ENCODE measurements at places on chromosomes 2 and 18. TPM values are rescaled to one million over a fixed set of nuclear protein-coding genes. Genes with fewer than 3 reads are reported as not detected.

- no peak for DNase-seq
Measured at GRCh38 chr2:7407906-7408680, 490.9 kb downstream of the RNF144A start.

DNA sequence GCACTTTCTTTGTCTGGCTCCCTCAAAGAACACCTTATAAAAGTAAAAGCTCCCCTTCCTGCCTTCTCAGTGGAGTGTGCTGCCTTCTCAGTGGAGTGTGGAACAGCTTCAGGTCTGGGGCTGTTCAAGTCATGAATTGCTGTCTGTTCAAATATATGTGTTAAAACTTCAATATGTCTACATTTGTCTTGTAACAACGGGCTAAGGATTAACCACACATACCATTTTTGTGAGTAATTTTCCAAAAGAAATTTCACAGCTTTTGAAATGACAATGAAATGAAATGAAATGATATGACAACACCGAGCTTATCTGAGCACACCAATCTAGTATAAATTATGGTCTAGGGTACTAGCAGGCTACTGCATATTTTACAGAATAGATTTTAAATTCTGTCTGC lies 42.9 kb downstream of the CABYR start:
- no peak for DNase-seq

DNA sequence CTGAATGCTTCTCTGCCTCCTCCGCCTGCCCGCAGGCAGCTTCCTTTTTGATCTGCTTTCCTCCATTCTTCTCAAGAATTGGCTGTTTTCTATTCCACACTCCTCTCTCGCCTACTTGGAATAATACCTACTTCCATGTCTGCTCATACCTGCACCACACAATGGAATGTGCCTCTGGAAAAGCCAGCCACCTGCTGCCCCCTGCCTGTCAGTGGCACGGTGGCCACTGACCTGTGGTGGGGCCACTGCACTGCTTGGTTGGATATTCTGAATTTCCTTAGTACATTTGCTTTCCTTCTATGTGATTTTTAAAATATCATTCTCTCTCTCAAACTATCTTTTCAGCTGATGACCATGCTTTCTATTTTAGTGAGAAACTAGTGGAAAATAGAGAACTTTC lies 406.9 kb downstream of the DCDC2C start:
- DNase-seq: no peak

- no peak for DNase-seq
Measured at GRCh38 chr2:162422894-162423293, 79.0 kb downstream of the GCA start.

DNA sequence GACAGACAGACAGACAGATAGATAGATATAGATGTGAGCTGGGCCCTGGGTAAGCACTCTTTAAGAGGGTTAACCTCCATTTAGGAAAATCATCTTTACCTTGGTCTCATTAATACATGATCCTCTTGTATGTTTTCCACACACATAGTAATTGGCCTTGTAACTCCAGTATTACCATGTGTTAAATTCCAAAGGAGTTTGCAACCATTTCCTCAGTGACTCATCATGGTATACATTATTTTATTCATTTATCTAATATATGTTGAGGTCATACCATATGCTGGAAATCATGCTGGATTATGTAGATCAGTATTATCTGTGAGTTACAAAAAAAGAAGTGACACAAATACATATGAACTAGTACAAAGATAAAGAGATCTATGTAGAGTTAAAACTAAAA lies 504.3 kb downstream of the DCC start:
- DNase-seq: no peak

NOTO gene
- polyA plus RNA-seq: 0.07 TPM

POMC gene
- 1.5 TPM for polyA plus RNA-seq

DNA sequence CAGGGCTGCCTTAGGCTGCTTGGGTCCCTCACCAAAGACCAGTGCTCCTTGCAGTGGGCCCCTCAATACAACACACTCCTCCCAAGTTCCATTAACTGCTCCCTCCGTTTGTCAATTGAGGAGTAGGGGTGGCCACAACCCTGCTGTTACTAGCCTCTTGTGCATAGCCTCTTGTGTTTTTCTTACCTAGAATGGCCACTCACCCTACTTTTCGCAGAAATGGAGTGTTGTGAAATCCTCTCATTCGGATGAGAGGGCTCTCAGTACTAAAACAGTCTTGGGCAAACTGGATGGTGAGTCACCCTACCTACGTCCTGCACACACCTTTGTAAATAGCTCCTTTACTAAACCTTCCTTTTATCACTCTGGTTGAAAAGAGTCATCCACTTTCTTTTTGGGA lies 253.9 kb downstream of the OSR1 start:
- DNase-seq: no peak

EGR4 gene
- not detected for polyA plus RNA-seq

ASPRV1 gene
- 2.9 TPM for polyA plus RNA-seq

- DNase-seq: no peak
Measured at GRCh38 chr18:64416990-64417389, 268.1 kb upstream of the LINC00305 start.

OBSL1 gene
- 118 TPM for polyA plus RNA-seq

GPR39 gene
- polyA plus RNA-seq: 0.19 TPM

AQP12B gene
- polyA plus RNA-seq: 0.95 TPM

GRCh38 chr2:241904011-241904718 lies 34.6 kb downstream of the RTP5 start:
- DNase-seq: no peak

MC4R gene
- not detected for polyA plus RNA-seq

DNA sequence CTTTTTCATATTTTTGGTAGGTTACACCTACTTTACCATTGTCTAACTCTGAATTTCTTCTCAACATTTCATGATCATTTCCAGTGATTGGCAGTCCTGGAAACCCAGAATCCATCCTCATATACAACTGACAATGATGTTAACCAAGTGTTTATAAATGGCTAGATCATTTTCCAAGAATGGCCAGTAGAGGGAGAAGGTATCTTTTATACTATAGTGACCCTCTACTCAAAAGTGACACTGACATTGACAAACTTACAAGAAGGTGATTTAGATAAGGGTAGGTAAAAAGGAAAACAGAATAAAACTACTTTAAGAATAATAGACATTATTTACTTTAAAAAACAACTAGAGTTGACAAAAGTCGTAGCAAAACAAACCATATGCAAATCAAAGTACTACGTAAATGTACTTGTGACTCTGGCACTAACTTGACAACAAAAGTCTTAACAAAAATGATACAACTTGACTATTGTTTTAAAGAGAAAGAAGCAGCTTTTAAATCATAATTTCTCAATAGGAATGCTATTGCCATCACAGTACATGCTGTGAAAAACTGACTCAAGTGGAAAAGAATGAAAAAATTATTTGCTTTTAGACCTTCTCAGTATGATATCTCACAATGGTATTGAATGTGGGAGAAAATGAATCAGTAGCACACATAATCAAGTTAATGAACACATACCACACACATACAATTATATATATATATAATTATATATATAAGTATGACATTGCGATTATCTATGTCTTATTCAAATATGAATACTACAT lies 76.6 kb upstream of the GRB14 start:
- no peak for DNase-seq

GRCh38 chr2:9144617-9145016 lies 62.0 kb upstream of the ASAP2 start:
- no peak for DNase-seq

TPRKB gene
- polyA plus RNA-seq: 47.7 TPM

DNA sequence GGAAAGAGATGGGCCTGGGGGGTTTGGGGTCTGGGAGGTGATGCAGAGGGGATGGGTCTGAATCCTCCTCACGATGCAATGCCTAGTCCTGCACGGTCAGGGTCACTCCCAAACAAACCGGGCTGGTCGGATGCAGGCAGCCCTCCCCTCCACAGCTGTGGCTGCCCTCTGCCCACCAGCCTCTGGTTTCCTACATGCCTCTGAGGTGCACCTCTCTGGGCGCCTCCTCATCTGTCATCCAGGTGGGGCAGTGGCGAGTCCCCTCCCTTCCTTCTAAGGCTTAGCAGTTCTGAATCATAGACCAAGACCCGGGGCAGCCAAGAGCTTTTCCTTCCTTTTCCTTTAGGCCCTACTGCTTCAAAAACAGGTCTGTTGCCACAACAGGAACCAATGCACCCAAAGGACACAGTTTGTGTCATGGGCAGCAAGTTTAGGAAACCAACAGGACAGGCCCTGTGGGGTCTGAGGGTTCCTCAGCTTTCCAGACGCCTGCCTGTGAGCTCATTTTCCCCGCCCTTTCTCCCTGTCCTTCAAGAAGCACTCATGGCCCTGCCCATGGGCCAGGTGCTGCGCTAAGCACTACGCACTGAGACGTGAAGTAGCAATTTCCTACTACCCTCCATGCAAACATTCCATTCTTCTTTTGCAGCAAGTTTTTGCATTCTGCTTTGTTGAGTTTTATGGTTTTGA lies 6.5 kb upstream of the MAL start:
- no peak for DNase-seq

DNA sequence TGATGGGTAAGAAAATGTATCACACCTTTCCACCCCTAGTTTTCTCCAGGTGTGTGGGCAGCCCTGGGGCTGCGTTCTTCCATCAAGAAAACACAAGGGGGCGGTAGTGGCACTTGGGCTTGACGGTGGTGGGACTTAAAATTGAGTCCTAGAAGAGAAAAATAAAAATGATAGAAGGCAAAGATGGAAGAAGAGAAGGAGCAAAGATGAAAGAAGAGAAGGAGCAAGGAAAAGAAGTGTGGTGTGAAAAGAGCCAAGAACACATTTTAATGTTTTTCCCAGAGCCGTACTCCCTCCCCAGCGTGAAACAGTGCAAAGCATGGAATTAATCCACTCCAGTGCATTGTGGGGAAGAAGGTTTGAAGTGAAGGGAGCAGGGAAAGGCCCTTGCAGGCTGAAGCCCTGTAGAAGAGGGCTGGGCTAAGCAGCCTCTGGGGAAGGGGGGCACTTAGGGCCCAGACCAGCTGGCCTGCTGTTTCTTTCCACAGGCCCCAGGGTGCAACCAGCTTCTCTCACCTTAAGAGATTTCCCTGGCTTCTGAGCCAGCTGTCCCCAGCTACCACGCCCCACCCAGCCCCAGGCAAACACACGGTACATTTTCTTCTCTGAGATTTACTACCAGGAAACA lies 256.8 kb downstream of the RNF152 start:
- DNase-seq: peak; percentile 41

DNA sequence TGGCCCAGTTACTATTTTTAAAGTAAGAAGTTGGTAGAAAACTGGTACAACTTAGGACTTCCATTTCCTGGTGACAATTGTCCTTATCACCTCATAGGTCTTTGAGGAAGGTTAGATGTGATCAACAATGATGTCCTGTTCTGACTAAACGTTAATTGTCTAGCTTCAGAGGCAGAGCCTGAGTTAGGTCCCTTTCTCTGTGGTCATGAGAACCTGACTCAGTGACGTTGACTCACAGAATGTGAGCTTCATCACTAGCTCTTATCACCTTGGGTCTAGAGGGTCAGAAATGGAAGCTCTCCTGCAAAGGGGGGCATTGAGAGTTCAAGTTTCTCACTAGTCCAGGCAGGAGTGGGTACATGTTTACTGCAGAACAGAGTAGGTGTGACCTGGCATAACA lies 60.6 kb upstream of the ATP8B1 start:
- DNase-seq: no peak

DNA sequence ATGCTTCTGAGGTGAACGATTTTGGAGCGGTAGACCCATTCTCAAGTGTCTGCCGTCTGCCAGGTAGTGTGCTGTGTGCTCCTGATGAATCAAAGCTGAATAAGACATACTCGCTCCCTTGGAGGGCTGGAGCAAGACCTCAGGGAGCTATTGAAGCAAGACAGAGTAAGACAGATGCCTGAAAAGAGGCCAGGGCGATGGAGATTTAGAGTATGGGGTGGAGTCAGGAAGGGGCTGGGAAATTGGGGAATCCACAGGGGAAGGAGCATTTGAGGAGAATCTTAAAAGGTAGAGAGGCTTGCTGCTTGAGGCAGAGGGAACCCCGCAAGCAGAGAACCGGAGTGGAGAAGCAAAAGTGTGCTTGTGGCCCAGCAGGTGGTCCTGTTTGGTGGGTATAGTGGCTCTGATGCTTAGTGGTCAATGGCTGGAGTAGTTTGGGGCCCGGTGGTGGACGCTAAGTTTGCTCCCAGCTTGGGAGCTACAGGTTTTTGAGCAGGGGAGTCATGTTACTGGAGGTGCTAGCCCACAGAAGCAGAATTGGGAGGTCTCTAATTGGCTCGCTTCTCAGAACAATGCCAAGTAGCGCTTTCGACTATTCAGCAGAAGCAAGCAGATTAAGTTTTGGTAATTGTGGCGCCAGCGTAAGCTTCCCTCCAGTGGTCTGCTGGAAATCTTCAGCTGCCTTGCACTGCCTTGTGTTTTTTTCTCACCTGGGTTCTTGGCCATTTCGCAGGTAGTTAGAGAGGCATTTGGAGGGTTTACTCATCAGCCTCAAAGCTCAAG lies 2.0 kb downstream of the CNNM4 start:
- no peak for DNase-seq

GRCh38 chr18:58194028-58194427 lies 150.0 kb downstream of the NEDD4L start:
- DNase-seq: peak; percentile 26

DNA sequence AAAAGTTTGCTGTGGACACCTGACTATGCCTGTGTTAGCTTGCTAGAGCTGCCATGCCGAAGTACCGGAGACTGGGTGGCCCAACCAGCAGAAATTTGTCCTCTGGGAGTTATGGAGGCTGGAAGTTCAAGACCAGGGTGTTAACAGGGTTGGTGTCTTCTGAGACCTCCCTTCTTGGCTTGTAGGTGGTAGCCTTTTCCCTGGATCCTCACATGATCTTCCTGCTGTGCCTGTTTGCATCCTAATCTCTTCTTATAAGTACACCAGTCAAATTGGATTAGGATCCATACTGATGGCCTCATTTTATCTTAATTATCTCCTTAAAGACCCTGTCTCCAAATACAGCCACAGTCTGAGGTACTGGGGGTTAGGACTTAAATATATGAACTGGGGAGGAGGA lies 845 bp downstream of the TMEM177 start:
- no peak for DNase-seq

DNA sequence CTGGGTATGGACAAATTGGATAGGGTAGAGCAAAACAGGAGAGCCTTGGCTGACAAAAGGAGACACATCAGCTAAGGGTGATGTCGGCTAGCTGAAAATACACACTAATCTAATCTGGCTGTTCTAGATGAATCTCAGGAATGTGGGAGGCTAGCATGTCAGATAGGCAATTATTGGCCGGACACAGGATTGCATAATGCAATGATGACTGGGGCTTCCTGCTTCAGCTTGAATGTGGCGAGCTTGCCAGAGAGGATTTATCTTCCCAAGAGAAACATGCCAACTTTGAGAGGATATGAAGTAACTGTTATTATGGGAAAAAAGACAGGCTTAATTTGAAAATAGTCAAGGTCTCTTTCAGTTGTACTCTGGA lies 102.4 kb downstream of the TRIB2 start:
- DNase-seq: peak; percentile 58

Data from muscle of arm (tissue), 14 donors.